Thoracic aorta (tissue), 2 donors: ENCODE measurements at places on chromosomes 3 and 15.

- DNase-seq: no peak
Measured at GRCh38 chr3:72344236-72344635, 504.0 kb downstream of the SHQ1 start.

DNA sequence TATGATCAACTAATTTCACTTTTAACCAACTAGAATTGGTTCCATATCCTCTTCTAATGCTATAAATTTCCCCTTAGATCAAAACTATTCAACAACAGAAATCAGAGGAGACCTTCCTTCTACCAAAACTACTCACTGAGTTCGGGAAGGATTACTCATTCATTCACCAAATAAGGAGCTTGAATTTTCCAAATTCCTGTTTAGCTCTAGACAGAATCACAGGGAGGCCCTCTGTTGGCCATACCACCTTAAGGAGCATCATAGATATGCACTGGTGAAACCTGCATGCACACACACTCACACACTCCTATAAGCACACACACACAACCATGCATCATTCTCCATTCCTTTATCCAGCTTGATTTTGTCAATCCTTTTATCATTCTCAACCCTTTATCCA, 49.0 kb downstream of the SUCLG2 start:
- no peak for DNase-seq

GRCh38 chr3:62870321-62870720, 4.9 kb downstream of the CADPS start:
- DNase-seq: no peak

GRCh38 chr15:80578871-80579270, 116.2 kb upstream of the ABHD17C start:
- no peak for DNase-seq

DNA sequence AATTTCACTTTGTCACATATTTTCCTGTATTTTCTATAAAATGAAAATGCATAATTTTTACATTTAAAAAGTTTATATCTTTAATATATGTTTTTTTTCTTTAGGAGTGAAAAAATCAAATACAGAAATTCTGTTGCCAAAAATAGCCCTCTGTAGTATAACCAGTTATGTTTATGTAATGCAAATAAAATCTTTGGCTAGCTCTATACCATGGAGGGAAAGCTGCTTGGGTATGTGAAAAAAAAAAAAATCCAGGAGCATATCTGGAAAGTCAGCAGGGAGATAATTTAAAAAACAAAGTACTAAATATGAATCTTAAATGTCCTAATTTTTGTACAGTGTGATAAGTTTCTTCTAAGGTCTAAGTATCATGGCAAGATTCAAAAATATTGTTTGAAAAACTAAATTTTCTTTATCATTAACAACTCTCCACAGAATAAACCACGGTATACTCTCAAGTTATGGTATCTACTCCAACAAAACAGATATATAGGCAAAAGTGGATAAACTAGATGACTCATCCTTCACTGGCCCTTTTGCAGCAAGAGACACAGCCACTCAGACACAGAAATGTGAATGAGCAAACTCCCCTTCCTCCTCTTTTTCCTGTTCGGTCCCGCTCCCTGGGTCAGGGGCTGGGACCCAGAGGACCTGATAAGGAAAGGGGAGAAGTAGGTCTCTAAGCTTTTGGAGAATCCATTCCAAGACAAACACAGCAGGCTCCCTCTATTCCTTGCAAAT, 66.6 kb downstream of the PDZRN3 start:
- no peak for DNase-seq

- no peak for DNase-seq
Measured at GRCh38 chr15:55861115-55861514, 118.2 kb upstream of the PRTG start.

GRCh38 chr3:25297667-25298585, 130.1 kb upstream of the RARB start:
- no peak for DNase-seq

DNA sequence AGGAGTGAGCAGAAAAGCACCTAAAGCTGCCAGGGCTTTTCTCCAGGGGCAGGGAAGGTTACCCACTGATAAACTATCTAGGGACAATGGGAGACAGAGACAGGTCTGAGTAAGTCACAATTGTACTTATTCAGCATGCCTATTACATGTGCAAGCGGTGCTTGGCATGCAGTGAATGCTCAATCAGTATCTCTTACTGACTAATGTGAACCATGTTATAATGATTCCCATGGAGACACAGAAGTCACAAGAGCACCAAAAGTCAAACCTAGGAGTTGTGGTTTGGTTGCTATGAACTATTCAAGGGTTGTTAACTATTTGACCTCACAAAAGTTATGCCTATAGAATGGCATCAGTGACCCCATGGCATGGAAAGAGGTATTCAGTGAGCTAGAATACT, 50.0 kb upstream of the RASGRP1 start:
- no peak for DNase-seq

DNA sequence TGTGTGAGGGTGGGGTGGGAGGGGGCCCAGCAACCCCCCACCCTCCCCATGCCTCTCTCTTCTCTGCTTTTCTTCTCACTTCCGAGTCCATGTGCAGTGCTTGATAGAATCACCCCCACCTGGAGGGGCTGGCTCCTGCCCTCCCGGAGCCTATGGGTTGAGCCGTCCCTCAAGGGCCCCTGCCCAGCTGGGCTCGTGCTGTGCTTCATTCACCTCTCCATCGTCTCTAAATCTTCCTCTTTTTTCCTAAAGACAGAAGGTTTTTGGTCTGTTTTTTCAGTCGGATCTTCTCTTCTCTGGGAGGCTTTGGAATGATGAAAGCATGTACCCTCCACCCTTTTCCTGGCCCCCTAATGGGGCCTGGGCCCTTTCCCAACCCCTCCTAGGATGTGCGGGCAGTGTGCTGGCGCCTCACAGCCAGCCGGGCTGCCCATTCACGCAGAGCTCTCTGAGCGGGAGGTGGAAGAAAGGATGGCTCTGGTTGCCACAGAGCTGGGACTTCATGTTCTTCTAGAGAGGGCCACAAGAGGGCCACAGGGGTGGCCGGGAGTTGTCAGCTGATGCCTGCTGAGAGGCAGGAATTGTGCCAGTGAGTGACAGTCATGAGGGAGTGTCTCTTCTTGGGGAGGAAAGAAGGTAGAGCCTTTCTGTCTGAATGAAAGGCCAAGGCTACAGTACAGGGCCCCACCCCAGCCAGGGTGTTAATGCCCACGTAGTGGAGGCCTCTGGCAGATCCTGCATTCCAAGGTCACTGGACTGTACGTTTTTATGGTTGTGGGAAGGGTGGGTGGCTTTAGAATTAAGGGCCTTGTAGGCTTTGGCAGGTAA, 8.1 kb downstream of the FAM131A start:
- no peak for DNase-seq

- DNase-seq: no peak
Measured at GRCh38 chr3:18239674-18240073, 185.5 kb downstream of the SATB1 start.

DNA sequence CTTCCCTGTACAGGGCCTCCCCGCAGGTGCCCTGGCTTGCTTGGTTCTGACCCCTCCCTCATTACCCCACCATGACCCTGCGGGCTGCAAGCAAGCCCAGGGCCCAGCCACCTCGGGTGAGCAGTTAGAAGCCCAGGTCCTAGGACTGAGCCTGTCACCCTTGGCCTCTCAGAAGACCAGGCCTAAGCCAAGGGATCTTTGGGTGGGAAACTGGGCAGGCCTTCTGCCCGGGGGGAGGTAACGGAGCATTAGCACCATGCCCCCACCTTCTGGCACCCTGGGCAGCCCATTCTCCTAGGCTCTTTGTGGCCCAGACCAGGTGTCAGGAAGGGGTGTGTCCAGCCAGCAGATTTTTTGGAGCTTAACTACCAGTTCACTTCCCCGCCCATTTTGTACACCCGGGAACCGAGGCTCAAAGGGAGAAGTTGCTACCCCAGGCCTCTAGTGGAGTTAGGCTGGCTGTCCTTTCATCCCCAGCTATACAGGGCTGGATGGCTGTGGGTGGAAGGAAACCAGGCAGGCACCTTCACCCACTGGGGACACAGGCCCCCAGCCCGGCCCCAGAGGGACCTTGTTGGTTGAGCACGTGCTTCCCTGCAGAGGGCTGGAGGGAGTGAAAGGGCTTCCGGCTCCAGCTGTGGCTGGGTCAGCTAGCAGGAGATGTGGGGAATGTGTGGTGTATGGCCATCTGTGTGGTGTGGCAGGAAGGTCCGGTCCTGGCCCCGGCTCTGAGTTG, 1.4 kb downstream of the CSK start:
- no peak for DNase-seq

- no peak for DNase-seq
Measured at GRCh38 chr3:178603735-178604134, 67.5 kb downstream of the KCNMB2 start.

GRCh38 chr15:37425541-37425940, 325.2 kb upstream of the MEIS2 start:
- no peak for DNase-seq

GRCh38 chr3:173739726-173740125, 342.2 kb downstream of the NLGN1 start:
- no peak for DNase-seq

- no peak for DNase-seq
Measured at GRCh38 chr15:90458061-90458460, 70.0 kb downstream of the IQGAP1 start.

- DNase-seq: no peak
Measured at GRCh38 chr3:155809181-155809580, 3.1 kb upstream of the C3orf33 start.

GRCh38 chr3:129398803-129399144, 29.7 kb downstream of the EFCAB12 start:
- no peak for DNase-seq

DNA sequence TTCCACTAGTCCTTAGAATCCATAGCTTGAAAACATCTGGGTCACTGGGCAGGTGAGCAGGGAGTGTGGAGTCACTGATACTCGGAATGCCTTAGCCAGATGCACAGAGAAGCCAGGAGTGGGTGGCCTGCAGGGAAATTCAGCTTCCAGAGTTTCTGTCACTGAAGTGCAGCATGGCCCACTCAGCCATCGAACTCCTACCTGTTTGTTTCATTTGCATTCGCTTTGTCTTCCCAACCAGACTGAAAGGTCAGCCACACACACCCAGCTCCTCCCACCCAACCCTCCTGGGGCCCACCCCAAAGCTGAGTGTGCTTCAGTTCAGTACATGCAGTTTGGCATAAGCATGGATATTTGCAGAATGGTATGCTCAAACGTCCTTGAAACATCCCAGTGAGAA, 124.5 kb upstream of the ATP10A start:
- DNase-seq: no peak

GRCh38 chr15:92205255-92205739, 188.4 kb upstream of the ST8SIA2 start:
- no peak for DNase-seq

GRCh38 chr3:11651900-11652299, 8.2 kb upstream of the VGLL4 start:
- no peak for DNase-seq

- no peak for DNase-seq
Measured at GRCh38 chr15:64749167-64749566, 26.2 kb downstream of the RBPMS2 start.

- no peak for DNase-seq
Measured at GRCh38 chr3:27590437-27591298, 106.5 kb upstream of the SLC4A7 start.

GRCh38 chr3:169122416-169122815, 541.1 kb downstream of the MECOM start:
- no peak for DNase-seq

- DNase-seq: no peak
Measured at GRCh38 chr15:93105485-93105884, 16.5 kb upstream of the RGMA start.

- DNase-seq: no peak
Measured at GRCh38 chr3:148004331-148004730, 595.2 kb downstream of the ZIC1 start.

GRCh38 chr15:39392469-39393047, 188.3 kb upstream of the THBS1 start:
- DNase-seq: no peak

DNA sequence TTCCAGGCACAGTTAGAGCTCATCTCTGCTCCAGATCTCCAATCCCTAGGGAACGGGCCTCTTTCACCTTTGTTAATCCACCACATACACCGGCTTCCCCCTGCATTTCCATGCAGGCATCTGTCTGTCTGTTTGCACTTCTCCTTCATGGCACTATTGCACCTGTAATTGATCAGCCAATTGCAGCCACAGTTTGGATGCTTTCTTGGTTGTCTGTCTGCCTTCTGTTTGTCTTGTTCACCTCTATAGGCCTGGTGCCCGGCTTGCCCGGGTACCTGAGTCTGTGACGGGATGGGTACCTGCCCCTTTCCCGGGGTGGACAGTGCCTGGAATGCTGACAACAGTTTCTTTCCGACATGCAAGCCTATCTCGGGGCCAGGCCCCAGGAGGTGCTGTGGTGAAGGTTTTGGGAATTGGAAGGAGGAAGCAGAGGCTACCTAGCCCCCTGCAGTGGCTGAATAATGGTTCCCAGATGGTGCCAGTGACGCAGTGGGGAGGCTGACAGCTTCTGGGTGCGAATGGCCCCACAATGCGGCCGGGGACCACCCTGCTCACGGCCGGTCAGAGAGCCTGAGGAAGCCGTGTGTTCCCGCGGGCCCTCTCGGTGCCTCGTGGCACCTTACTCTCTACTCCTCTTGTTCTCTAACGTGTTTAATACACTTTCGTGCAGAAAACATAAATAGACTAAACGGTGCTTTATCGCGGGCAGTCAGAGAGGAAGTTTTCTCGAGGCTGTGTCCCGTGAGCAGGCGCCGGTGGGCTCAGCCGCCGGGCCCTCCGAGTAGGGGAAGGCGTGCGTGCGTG, 31.3 kb upstream of the RAB6B start:
- DNase-seq: no peak

DNA sequence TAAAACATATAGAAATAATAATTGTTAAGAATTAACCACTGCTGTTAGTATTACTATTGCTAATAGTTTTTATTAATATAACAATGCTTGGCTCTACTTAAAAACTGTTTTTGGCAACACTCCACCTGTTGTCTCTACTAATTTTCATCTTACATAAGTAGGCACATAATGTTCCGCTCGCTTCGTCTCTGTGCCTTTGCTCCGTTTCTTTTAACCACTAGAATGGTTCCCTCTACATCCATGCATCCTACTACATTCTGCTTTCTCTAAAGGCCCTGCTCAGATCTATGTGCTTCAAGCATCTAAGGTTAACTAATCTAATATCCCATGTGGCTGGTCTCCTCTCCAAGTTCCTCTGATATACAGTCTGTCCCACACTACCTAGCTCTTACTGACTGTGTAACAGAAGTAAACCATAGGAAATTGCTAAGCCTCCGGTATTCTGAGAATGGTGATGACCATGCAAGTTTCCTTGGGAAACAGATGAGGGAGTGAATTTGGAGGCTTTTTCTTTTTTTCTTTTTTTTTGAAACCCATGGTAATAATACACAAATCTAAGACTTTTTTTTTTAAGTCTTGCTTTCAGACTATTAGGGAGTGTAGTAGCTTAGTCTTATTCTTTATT, 138.3 kb downstream of the P3H2 start:
- no peak for DNase-seq

DNA sequence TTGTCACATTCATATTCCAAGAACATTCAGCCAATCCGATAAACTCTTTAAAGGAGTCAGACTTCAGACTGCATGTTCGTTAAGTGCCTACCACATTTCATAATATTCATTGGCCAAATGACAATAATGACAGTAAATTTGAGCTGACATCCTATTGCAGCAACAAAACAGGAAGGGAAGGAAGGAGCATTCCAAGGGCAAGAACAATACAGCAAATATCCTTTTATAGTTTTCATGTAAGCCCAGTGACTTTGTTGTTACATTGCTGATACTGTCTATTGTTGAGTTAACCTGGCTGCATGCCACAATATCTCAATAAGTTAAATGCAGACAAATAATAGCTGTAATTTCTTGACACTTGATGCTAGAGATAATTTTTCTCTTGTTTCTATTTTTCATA, 16.4 kb upstream of the CBLB start:
- DNase-seq: no peak
